Karpas-422 (cell line): ENCODE measurements at places on chromosomes 2 and 18.

GRCh38 chr2:119448427-119449141, 16.9 kb downstream of the TMEM37 start:
- DNase-seq = peak; percentile 74

- no peak for DNase-seq
Measured at GRCh38 chr2:37738266-37738885, 66.9 kb upstream of the CDC42EP3 start.

DNA sequence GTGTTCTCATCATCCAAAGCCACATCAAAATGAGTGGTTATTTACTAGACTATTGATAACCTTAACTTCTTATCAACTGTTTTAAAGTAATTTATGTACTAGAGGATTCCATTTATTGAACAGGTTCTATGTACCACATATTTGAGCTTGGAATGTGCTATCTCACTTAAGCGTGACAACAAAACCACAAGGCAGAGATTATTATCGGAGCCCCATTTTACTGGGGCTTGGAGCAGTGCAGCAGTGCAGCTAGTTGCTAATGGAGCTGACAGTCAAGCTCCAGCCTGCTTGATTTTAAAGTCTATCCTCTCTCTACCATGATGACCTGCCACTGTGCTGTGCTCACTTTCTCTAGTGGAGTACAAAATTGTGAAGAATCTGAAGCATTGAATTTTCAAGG, 24.6 kb downstream of the GCG start:
- no peak for DNase-seq

DNA sequence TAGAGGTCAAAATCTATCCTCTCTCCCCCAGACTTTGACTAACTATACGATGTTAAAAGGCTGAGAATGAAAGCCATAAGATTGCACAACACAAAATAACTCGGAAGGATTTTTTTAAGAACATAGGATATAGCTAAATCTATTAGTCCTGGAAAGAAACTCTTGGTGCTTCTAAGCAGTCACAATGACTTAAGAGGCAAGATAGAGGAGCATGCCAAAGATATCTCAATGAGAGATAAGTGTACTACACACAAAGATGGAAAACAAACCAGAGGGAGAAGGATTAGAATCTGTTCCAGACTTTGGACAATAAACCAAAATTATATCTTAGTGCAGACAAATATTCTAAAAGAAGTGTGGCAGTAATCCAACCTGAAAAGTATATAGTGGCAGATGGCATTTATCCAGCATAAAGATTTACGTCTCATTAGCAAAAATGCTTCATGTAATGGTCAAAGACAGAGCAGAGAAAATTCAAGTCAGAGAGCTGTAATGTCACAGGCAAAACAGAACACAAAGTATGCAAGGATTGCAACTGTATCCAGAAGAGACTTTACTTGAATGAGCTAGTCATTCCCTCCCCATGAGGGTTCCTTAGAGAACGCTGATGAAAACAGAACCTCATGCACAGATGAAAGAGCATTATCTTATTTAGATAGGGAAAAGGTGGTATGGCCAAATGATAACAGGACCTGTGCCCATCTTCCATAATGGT, 28.8 kb upstream of the EVA1A start:
- no peak for DNase-seq

DNA sequence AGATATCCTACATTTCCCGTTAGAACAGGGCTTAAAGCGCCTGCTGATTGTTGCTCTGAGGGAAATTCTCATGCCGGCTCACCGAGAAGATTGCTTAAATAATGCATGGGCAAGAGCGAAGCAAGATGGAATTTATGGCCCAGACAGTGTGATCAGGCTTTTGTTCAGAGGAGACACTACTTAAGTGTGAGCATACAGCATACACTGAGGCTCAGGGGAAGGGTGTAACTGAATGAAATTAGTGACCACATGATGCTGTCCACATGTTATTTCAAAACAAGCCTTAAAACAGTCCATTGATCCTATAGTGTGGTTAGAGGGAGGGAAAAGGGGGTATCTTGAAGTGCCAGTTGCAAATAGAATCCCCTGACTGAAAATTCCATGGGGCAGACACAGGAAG, 125.5 kb downstream of the RAPGEF4 start:
- no peak for DNase-seq

GRCh38 chr18:74288041-74288440, 3.7 kb downstream of the CYB5A start:
- no peak for DNase-seq

GRCh38 chr2:145593280-145593679, 1073.4 kb upstream of the ZEB2 start:
- no peak for DNase-seq

- DNase-seq = no peak
Measured at GRCh38 chr2:232027530-232027929, 66.0 kb downstream of the DIS3L2 start.

GRCh38 chr2:141940709-141941108, 190.1 kb downstream of the LRP1B start:
- no peak for DNase-seq

DNA sequence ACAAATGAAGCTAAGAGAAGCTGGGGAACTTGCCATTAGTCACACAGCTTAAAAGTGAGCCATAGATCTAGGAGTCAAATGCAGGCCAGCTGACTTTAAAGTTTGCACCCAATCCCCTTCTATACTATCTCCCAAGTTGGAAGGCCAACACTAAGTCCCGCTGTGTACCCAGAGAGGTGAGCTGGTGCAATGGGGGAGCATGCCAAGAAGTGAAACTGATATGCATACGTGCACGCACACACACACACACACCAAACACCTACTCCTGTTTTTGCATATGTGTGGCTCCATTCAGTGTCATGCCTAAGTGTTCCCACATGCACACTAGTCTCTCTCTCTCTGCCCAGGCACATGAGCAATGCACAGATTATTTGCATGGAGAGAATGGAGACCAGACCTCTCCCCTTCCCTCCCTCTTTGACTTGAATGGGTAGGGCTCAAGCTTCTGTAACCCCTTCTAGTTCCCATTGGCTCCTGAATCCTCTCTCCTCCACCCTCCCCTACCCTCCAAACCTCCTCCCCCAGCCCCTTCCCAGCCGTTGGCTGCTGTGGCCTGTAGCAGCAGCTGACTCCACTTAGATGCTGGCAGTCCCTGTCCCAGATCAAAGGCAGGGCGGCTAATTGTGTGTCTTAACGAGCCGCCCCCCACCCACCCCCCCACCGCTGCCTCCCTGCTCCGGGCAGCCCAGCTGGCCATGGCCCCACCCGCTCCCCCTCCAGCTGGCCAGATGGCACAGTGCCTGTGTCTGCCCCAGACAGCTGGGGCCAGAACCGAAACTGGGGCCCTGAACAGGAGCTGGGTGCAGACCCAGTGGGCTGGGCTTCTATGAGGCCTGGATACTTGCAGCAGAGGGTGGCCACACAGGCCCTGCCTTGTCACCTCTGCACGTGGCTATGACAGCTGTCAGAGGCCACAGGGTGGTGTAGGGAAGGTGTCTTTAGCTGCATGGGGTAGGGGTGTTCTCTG, 5.6 kb downstream of the WNT10A start:
- peak; percentile 69 for DNase-seq

DNA sequence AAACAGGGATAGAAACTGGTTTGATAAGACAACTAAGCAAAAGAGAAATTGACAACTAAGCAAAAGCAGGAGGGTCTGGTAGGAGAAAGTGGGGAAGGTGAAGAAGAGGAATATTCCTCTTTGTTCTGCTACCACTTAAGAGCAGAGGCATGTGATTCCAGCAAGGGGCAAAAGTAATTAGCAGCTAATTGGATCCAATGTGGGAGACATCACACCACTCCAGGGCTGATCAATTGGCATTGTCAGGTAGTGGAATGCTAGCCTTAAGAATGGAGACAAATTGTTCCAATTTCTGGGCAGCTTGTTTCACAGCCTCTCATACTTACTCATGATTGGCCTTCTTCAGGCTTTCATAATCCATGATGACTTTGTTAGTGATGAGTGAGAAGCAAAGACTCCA, 547.1 kb upstream of the GCFC2 start:
- no peak for DNase-seq

DNA sequence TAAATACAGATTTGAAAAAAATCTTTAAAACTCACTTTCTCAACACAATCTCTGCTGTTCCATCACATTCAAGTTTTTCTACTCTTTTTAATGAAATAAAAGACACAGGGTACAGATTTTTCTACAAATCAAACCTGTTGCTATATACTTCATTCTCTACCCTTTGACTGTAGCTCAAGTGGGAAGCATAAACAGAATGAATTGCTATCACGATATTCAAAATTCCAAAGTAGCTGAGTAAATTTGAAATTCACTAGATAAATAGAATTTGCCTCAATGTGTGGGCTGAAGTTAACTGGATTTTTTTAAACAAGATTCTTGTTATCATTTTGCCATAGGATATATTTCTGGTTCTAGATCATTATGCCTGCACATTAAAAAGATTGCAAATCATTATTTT, 185.9 kb downstream of the ZNF521 start:
- no peak for DNase-seq

- DNase-seq = no peak
Measured at GRCh38 chr18:12811191-12811950, 72.7 kb downstream of the PTPN2 start.

DNA sequence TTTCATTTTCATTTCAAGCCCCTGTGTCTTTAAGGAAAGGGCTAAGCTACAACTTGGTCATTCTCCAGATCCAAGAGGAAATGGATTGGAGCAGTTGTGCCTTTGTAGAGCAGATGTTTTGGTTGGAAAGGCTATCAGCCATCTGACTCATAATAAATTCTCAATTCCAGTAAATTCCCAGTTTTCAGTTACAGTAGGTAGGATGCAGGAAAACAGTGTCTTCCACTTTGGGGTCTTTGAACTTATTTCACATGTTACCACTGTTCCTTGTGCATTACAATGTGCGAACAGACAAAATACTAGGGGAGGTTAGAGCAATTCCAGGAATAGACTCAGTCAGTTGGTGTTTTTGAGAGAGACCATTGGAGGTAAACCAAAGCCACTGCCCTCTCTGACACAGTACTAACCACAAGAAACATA, 211.9 kb downstream of the BABAM2 start:
- no peak for DNase-seq
